AG04449 (cell line): ENCODE measurements at places on chromosomes 12 and 14.

GRCh38 chr12:104064031-104064841, at the start of gene HCFC2:
Gene HCFC2, plus strand, starts transcription at chr12:104064531. Its CDS starts 30 bp downstream, at chr12:104064561.
- no peak for DNase-seq

DNA sequence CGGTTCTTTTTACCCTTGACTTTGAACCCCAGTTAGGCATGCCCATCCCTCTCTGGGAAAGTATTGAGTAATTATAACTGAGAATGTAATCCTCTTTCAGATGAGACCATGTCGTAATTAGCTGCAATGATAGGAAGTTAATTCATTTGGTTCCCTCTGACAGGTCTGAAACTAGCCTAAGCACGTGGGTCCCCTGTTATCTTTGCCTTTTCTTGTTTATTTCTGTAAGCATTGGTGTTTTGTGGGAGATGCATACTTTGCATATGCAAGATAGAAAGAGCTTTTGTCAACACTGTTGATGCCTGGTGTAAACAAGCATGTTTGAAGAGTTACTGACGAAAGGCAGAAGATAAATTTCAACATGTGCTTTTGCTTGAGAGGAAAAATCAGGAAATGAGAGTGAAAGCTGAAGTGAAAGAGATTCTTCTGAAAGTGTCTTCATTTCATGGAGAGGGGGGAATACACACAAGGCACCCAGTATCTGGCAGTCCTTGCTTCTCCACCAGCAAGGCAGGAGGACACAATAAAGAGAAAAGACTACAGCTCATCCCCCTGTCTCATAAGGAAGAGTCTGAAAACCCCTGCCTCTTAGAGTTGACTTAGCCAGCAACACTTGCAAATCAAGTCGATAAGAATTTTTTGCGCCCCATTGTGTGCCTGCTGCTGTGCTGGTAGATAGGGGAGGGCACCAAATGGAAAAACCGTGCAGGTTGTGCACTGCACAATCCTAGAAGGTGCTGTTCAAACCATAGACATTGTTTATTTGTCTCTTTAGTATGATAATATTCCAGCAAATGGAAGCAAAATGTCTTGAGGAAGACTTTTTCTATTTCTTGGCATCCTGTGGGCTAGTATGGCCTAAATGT, 77.8 kb downstream of the SLC24A4 start:
- DNase-seq: no peak

DNA sequence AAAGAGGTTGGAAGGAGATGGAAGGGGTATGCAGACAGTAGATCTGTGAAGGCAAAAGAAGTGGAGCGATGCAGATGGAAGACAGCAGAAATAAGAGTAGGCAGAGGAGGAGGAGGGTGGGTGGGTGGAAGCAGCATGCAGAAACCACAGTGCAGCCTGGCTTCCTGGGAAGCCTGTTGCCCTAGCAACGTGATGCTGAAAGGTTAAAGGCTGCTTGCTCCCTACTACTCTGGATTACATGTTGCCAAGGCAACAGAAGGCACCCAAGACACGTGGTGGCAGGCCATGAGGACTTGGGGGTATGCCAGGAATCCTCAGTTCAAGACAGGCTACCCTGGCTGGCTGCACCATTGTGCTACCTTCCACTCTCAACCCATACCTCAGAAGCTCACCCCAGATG, 129.6 kb downstream of the GRIN2B start:
- no peak for DNase-seq

GRCh38 chr12:3353621-3354020, 137.4 kb upstream of the PRMT8 start:
- no peak for DNase-seq

DNA sequence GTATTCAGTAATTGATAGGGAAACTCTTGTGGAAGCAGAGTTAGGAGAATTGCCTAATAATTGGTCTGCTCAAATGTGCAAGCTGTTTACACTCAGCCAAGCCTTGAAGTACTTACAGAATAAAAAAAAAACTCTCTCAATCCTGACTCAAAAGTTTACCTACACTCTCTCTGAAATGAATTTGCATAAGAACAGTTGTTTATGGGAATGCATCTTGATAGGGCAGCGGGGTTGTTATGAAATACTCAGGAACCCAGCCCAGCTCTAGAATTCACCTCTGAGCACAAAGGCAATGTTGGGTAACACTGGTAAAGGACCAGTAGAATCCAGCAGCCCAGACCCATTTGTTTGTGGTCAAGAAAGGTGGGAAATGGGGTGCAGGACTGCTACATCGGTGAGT, 267.0 kb downstream of the CPNE8 start:
- no peak for DNase-seq
